Inflammatory macrophage treated with lipopolysaccharide for 4 hours (primary cell): ENCODE measurements at places on chromosomes 12 and 14.

- no peak for DNase-seq
Observed at GRCh38 chr12:20123465-20123864, 244.9 kb upstream of the PDE3A start.

- no peak for DNase-seq
Observed at GRCh38 chr12:56581418-56582145, 48.5 kb downstream of the BAZ2A start.

DNA sequence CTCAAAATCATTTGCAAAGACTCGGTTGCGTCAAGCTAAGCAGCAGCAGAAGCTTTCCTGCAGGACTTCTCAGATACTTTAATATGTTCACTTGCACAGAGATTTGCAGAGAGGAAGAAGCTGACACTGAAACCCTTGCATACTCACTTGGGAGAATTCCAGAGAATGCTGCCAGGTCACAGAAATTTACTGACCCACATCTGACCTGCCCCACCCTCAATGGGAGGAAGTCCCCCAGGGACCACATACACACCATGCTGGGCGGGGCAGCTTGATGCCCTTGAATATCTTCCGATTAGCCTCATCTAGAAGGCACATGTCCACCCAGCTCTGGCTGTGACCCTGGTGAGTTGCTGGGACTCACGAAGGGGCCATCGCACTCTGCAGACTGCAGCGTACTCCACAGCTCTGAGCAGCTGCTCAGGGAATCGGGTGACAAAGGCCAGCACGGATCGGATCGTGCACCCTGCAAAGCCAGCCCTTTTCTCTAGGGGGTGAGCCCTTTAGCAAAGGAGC is 83.2 kb downstream of the ITPK1 start:
- peak; percentile 73 for DNase-seq

DNA sequence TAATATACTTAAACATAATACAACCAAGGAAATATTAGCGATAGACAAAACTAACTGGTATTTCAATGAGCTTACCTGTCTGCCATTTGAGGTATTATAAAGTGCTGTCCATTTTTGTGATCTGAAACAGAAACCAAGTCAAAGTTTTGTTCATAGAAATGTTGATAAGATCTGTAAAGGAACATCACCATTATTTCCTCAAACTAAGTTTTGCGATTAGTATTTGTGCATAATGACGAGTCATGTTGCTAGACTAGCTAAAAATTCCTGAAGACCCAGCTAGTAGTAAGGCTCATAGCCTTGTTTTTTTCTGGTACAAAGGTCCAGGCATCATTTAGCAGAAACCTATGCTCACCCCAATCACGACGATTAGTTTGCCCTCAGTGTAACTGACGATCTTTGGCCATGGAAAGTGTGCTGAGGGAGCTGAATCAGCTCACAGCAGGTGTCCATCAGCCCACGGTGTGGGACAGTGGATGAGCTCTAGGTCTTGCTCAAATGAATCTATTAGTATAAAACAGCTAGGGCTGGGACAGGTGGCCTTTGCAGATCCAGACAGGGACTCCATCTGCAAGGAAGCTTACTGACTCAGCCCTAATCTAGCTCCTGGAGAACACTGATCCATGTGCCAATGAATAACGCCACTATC is 28.7 kb downstream of the GIT2 start:
- no peak for DNase-seq

DNA sequence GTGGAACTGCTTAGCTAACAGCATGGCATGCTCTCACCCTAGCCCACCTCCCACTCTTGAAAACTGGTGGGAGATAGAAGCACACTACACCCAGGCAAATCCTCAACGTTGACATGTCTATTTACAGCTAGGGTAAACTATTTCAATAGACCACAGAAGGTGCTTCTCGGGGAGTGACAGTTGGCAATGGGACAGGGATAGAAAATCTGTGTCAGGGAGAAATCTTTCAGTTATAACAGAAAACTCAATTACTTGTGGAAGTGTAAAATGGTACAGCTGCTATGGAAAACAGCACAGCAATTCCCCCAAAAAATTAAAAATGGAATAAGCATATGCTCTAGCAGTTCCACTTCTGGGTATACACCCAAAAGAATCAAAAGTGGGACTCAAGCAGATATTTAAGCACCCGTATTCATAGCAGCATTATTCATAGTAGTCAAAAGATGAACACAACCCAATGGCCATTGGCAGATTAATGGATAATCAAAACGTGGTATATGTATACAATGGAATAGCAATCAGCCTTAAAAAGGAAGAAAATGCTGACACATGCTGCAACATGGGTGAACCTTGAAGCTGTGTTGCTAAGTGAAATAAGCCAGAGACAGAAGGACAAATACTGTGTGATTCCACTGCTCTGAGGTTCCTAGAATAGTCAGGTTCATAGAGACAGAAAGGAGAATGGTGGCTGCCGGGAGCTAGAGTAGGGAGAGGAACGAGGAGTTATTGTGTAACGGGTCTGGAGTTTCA is 92.5 kb downstream of the STAB2 start:
- DNase-seq = no peak

- peak; percentile 13 for DNase-seq
Observed at GRCh38 chr14:35883677-35884293, 57.6 kb downstream of the BRMS1L start.

DNA sequence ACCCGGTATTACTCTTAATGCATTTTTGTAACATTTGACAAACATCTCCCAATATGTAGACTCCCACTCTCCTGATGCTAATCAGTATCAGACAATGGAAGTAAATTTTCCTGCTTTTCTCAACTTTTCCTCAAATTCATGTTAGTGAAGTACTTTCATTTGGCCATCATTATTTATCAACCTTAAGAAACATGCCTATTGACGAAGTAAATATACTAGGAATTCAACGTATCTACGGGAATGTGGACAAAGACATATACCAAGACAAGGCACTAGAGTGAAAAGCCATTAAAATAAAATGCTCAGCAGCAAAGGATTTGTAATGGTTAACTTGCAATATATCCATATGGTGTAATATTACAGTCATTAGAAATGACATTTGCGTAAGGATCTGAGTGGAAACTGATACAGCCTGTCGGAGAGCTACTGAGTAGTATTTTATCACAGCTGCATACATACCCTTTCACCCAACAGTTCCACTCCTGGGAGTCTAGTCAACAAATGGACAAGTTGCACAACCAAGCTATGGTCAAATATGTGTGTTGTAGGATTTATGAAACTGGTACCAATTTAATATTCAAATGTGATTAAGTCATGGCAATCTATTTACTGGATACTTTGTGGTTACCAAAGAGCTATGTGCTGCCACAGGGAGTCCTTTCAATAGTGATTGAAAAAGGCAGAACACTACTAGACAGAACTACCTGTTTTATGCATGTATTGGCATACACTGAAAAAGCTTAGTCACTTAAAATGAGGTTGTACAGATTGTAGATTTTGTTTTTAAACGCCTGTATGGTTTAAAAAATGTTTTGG is 26.5 kb downstream of the NUDT4 start:
- DNase-seq = no peak

DNA sequence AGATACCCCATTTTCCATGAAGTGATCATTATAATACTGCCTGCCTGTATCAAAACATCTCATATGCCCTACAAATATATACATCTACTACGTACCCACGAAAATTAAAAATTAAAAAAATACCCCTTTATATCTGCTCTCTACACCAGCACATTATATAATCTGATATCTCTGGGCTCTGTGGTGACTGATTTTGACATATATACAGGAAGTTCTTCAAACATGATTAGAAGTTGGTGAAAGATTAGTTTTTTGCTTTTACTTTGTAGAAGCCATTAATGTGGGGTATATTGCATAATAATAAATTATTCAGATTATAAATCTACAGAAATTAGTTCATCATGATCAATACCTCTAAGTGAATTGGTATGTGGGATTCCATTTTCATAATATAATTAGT is 126.7 kb upstream of the MDM1 start:
- DNase-seq = no peak

- DNase-seq = no peak
Observed at GRCh38 chr12:12294215-12295005, 27.6 kb upstream of the LRP6 start.

DNA sequence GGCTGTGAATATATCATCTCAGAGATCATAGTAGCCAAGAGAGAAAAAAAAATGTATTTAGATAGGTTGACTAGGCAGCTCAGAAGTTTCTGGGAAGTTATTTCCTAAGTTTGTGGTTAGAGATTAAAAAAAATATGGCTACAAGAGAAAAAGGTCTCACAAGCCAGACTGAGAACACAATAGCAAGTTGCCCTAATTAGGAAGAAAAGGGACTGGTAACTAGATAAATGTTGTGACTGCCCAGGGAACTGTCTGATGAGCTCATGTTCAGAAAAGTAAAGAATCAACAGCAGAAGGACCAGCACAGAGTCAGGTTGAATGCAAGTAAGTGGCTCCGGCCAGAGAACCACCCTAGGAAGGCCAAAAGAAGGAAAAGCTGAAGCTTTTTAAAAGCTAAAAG is 256.6 kb downstream of the PRKD1 start:
- no peak for DNase-seq

DNA sequence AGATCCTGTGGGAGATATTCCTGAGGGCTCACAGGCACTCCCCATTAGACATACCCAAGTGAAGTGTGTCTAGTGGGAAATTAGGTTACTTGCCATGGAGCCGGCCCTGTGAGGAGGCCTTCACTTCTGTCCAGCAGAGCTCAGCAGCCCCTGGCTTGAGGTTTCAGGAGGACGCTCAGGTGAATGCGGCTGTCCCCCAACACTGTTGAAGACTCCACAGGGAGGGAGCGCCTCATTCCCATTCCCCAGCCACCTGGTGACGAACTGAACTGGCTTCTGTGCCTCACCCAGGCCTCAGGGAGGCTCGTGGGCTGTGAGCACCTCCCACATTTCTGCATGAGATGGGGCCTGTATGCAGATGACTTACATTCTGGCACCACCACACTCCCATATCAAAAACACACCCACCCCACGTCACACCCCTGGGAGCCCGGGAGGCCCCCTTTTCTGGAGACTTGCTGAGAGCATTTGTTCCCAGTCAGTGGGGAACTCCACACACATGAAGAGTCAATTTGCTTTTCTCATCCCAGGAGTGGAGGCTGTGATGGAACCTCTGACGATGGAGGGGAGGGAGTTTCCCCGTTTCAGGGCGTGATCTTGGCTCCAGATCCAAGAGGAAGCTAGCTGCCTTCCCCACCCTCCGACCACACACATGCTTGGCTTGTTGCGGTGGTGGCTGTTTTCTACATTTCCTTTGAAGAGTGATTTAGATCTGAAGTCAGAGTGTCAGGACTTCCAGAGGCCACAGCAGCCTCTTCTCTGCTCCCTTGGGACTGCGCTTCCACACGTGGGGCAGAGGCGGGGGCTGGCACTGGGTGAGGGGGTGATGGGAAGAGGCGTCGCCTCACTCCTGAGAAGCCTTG is 120.7 kb downstream of the ADGRD1 start:
- DNase-seq = peak; percentile 59

DNA sequence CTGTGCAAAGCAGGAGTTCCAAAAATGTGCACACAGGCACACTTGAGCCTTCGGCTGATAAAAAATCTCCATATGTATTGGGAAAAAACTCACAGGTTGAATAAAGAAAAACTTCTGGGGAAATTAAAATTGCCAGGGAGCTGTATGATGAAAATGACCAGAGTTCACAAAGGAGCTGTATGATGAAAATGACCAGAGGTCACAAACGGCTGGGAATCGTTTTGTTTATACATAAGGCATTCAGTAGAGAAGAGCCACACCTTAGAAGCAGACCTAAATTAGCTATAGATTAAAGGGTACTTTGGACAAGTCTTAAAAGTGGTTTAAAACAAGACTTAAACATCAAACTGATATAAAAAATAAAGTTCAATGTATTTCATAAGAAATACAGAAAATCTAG is 251.7 kb upstream of the TMEM132C start:
- DNase-seq = no peak

DNA sequence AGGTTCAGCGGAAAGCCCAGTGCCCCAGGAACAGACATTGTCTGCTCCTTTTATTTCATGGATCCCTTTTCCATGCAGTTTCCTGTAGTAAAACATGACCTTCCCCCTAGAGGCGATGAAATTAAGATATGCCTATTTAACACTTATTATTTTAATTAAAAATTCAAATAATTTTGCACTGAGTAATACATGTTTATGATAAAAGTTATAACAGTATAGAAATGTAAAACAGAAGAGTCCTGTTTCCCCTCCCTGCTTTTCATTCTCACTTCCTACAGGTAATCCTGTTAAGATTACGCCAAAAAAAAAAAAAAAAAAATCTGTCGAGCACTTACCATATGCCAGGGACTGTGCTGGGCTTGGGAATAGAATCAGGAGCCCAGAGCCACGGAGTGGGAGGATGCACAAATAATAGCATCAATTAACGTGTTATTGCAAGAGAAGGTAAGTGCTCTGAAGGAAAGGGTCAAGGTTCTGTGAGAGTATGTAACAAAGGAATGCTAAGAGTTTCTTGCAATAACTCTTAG is 830 bp upstream of the LPCAT3 start:
- DNase-seq = no peak
